ENCODE measurements at places on chromosomes 5 and 9. TPM values are rescaled to one million over a fixed set of nuclear protein-coding genes. Genes with fewer than 3 reads are reported as not detected.

DNA sequence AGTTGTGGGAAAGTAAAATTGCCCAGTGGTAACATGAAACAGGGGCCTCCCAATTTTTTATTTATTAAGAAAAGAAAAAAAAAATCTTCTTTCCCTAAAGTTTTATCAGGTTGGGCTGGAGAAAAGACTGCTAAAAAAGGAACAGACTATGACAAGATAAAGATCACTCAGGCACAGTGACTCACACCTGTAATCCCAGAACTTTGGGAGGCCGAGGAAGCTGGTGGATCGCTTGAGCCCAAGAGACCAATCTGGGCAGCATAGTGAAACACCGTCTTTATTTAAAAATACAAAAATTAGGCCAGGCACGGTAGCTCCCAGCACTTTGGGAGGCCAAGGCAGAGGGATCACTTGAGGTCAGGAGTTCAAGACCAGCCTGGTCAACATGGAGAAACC, 312.5 kb downstream of the CETN3 start:
- DNase-seq, result no peak

- no peak for DNase-seq
Observed at GRCh38 chr5:74095871-74096270, 469.9 kb downstream of the ARHGEF28 start.

The GNA14 gene
- total RNA-seq, result not detected

DNA sequence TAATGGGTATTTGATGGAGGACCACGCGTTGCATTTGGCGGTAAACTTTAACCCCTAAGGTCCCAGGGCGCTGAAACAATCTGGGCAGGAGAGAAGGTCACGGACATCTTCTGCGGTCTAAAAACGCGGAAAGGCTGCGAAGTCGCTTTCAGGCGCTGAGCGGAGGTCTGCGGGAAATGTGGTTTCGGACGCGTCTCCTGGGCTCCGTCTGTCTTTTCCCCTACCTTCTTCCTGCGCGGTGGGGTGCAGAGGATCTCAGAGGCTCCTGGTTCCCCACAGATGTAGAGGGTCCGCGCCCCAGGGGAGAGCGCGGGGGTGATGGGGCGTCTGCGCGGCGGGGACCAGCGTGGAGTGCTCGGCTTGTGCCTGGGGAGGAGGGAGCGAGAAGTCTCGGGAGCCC, 58.4 kb downstream of the ZNF510 start:
- DNase-seq, result no peak
